ENCODE measurements at places on chromosomes 7 and 10.

GRCh38 chr7:71538210-71538609 is 406.3 kb downstream of the GALNT17 start:
- DNase-seq: no peak

- no peak for DNase-seq
These were observed 51.4 kb upstream of the SCIN start for GRCh38 chr7:12518920-12519681.

DNA sequence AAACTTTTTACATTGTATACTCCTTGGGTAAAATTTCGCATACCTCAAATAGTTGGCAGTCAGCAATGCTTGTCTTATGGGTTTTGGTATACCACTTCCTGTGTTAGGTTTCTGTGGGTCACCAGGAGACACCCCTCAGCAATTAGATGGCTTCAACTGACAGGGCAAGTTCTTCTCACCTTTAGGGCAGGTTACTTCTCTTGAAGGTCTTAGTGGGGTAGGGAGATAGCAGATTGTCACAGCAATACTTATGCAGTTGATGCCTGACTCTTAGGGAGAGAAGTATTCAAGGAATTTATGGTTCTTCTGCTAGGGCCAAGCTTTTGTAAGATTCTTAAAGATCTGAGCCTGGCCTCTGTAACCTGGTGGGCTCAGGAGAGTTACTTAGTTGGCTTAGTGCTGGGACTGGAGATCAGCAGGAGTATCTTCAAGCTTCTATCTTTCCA is 42.9 kb downstream of the MKLN1 start:
- DNase-seq: peak; percentile 24

- DNase-seq: no peak
These were observed 749.1 kb upstream of the SORCS1 start for GRCh38 chr10:107913317-107914294.

DNA sequence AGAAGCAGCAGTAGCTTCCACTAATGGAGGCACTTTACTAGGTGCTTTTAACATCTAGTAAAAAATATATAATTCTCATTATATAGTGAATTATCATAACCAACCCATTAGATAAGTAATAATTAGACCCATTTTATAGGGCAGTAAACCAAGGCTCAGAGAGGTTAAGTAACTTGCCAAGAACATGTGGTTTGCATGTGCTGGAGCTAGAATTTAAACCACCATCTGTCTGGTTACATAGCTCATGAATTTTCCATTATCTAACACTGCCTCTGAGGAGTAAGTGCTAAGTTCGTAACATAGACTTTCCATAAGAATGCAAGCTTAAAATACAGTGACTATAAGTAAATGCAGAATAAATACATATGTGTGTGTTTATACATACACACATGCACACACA is 41.9 kb downstream of the CREB3L2 start:
- no peak for DNase-seq

DNA sequence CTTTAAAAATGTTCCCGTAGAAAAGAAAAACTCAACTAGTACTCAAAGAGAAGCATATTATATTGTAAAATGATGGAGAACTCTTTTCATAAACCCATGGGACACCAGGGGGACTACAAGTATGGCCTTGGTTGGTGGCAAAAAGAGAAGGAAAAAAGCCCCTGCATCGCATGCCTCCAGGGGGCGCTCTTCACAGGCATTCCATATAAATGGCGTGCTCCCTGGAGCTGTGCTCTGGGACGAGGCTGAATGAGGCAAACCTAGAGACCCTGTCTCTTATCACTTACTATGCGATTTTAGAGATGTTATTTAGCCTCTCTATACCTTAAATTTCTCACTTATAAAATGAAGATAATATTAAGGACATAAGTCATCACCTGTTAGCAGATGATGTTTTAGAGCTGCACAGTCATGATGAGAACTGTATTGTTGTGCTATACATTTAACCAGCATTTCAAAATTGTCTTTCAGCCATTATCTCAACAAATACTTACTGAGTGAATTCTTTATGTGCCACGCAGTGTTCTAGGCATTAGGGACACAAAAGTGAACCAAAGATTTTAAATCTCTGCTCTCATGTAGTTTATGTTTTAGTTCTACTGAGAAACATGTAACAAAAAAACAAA is 105.8 kb downstream of the ARHGAP21 start:
- DNase-seq: no peak

All from GM06990 (cell line).